ENCODE measurements at places on chromosomes 16 and 17.

DNA sequence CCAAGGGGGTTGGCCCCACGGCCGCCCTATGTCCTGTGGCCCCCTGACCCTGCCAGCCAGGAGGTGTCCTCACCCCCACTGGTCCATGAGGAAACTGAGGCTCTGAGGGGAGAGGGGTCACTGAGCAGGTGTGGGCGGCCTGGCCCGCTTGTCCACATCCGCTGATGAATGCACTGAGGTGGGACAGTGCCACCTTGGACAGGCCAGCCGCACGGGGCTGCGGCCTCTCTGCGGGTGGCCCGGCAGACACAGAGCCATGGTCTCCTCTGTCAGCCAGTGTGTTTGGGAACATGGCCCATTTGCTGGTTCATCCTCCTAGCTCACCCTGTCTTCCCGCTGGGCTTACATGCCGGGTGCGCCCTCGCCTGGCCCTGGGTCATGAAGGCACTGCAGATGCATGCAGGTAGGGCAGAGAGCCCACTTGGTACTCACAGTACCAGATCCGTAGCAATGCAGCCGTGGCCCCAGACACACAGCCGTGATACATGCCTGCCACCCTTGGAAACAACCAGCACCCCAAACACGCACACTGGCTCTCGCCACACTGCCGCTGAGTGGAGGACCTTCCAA lies 93.9 kb downstream of the ENGASE start:
- DNase-seq = no peak

- DNase-seq = no peak
Observed at GRCh38 chr17:48995974-48996721, 1.0 kb upstream of the IGF2BP1 start.

DNA sequence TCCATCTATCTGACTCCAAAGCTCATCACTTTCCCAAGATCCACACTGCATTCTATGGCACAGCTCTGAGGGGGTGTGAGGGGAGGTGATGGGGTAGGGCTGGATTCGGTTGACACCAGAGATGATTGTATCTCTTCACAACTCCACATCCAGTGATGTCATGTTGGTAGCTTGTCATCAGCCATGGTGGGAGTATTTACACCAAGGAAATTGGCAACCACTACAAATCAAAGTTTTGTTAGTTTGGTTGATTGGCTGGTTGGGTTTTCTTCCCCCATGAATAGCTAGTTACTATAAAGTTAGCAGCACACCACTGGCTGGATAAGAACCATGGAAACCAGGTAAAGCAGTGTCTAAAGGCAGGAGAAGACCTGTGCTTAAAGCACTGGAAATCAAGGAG lies 15.0 kb downstream of the SLC46A1 start:
- DNase-seq = no peak

- no peak for DNase-seq
Observed at GRCh38 chr17:35021520-35022380, 41.4 kb downstream of the LIG3 start.

DNA sequence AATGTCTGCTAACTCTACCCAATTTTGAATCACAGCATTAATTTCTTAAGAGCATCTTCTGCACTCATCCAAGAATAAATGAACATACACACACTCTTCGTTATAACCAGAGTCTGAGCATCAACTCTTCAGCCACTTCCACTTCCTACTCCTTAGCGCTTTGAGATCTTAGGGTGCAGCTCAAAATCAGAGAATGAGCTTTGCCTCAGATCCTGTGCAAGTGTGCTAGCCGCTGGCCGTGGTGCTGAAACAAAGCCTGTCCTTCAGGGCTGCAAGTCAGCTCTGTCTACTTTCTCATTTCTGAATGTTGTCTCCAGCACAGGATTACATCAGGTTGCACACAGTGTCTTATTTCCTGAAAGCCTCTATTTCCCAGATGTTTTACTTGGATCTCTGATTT lies 165.4 kb downstream of the AIPL1 start:
- DNase-seq = no peak

Data from stimulated activated CD8-positive, alpha-beta memory T cell treated with anti-CD3 and anti-CD28 coated beads, Interleukin-15, amount 100 ng/mL, for 24 hours (primary cell).